ENCODE measurements at places on chromosomes 12 and 14.

DNA sequence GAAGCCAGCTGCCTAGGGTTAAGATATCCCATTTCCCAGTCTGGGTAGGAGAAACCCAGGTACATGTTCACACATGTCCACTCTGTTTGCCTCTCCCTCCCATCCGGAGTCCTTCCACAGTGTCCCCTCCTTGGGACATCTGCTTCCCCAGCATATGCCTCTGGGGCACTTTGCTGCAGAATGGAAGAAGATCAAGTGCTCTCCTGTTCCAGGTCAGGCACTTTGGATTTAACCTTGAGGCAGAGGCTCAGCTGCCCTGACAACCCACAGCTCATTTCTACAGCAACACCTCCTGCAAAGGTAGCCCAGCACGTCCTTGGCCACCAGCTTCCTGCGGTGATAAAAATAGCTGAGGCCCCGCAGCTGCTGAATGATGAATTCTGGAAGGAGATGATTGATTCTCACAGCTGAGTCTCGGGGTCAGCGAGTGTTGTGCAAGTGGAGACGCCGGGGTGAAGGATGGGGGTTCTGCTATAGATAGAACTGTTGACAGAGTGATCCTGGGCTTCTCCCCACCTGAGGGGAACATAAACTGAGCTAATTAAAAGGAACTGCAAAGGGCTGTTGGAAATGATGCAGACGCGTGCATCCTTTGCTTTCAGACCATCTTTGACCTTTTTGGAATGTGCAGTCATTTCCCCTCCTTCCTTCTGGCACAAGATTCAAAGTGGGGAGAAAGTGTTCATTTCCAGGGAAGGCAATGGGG, 145.0 kb downstream of the SLC38A6 start:
- no peak for DNase-seq

GRCh38 chr14:77238996-77239395, 32.0 kb downstream of the NGB start:
- no peak for DNase-seq

- DNase-seq, result no peak
Observed at GRCh38 chr12:24527102-24527501, 421.8 kb downstream of the BCAT1 start.

DNA sequence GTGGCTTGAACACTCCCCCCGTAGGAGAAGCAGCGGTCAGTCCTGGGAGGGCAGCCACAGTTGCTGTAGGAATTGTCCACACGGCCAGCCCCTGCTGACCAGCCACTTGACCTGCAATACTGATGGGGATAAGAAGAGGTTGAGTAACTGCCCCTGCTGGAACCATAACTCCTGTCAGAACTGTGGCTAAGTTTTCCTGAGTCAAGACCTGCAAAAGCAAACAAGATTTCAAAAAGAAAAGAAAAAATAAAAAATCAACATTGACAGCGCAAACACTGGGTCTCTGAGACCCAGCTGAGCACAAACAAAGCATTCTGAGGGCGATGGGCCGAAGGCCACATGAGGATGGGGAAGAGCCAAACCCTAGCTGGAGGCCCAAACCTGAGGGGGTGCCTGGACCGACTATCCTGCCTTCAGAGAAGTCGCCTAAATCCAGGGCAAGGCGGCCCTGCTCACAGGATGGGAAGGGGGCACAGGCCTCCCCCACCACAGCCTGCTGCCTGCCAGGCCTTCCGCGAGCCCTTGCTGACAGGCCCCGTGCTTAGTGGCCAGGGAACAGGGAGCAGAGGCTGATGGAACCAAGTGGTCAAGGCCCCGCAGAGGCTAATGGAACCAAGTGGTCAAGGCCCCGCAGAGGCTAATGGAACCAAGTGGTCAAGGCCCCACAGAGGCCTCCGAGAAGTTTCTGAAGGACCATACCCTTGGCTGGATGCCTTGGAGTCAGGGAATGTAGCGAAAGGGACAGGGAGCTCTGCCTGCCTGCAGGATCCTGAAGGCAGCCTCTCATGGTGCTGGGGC, 19.1 kb downstream of the POU6F1 start:
- DNase-seq, result no peak

DNA sequence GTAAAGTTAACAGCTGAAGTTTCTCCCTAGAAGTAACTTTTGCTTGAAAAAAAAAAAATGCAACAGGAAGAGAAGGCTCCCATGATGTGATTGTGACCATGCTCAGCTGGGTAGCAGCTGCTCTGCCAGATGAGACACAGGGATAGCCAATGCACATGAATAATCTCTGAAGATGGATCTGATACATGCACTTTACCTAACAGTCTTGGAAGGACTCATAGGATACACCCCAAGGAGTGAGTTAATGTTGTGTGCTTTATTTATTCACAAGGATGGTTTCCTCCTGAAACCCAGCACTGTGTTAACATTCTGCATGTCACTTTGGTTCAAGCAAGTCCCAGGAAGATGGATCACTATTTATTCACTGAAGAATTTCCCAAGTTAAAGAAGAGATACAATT, 46.5 kb downstream of the NDUFA12 start:
- DNase-seq, result no peak

DNA sequence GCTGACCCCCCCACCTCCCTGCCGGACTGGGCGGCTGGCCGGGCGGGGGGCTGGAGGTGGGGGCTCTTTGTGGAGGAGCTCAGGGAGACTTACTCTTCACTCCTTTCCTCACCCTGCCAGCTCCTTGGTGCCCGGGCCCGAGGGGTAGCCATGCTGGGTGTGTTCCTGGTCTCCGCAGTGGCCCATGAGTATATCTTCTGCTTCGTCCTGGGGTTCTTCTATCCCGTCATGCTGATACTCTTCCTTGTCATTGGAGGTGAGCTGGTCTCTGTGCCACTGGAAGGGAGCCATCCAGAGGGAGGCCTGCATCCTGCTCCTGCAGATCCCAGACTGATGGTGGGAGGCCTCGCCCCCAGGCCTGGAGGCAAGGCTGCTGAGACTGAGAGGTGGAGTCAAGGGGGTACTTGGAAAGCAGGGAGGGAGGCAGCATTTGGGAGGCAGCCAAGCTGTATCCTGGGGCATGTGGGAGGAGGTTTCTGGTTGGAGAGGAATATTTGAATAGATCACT, 19.7 kb downstream of the SOAT2 start:
- DNase-seq, result no peak
